CD8-positive, alpha-beta memory T cell (primary cell): ENCODE measurements at places on chromosomes 5 and 9.

DNA sequence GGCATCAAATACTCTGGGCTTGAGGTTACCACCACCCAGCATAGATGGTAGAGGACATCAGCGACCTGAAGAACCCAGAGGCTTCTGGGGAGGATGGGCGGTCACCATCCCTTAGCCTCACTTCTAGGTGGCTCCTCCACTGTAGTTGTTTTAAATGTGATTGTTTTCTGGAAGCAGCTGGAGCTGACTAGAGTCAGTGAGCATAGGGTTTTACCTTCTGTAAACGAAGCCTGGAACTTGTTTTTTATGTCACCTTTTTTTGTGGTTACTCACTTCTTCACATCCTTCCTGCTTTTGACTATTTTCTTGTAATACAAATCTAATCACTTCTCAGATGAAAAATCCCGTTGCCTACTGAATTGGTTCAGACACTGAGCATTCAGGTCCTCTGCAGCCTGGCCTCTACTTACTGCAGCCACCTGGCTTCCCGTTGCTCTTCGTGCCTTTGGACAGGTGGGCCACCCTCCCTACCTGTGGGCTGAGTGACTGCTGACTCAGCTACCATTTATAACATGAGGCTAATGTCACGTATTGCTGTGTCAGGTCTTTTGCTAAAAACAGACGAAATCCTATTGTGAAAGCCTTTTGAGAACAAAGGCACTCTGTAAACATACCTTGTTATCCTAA, 167.8 kb downstream of the MAN2A1 start:
- DNase-seq, result peak; percentile 4

DNA sequence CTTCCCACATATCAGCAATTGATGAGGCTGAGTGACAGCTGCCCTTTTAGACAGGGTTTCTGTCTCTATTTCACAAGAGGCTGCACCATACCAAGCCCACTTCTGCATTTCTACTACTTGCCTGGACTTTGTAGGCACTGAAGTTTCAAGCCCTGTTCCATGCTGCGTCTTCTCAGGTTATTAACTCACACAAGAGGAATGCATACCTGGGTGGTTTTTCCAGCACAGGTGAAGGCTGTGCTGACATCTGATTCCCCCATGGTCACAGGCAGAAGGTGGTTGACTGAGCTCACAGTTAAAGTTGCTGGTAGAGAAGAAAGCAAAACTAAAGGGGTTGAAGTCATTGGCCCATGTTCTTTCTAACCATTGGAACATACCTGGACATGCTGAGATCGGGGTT, 86.6 kb downstream of the MAMDC2 start:
- no peak for DNase-seq

DNA sequence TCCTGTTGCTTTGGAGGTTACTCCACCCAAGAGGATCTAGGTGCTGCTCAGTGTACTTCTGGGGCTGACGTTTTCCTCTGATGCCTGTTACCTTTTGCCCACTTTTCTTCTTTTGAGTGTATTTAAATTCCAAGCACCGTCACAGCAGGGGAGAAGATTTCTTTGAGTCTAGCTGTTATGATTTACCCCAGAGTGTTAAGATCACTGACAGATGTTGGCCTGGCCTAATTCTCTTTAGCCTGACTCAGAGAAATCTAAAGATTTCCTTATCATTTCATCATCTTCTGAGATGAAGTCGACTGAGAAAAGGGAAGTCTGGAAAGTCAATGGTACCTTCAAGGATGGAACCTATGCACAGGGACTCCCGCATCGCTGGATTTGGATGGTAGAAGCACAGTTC, 191.5 kb downstream of the FBXL7 start:
- no peak for DNase-seq

- no peak for DNase-seq
Observed at GRCh38 chr9:120360046-120360445, 219.9 kb downstream of the CDK5RAP2 start.

DNA sequence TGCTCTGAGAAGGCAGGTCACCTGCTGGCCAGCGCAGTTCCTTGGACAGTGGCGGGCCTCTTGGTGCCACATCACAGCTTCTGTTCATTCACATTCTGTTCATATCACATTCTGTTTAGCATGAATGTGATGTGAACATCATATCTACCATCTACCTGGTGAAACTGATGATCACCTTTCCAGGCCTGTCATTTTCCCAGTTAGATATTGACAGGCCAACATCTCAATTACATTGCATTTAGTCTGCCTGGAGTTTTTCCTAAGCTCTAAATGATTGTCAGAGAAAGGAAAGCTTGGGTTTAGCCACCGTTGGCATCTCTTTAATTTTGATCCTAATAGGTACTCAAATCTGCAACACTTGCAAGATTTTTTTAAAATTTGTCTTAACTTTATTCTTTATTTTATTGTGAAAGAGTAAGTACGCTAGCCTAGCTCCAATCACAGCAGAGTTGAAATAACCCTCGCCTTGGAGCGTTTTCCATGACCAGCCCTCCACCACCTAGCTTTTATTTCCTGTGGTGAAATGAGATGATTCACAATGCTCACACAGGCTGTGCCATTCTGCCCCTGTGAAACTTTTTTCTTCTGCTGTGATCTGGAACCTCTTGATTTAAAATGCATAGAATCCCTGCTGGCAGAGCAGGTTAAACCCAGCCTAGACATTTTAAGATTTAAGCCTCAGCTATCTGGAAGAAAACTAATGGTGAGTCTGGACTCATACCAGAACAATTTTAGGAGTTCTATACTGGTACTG, 225.0 kb downstream of the ESM1 start:
- no peak for DNase-seq

DNA sequence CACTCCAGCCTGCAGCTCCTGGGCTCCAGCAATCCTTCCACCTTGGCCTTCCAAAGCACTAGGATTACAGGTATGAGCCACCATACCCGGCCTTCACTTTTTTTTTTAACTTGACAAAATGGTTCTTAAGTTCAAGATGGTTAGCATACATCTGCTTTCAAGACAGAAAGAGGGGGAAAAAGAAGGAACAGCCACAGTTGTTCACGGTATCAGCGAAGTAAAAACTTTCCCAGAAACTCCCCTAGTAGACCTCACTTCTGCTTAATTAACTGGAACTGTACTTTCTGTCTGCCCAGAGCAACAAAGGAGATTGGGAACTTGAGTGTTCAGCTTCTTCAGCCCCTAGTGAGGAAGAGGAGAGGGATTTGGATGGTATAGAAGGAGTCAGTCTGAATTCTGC, 116.7 kb downstream of the UGCG start:
- no peak for DNase-seq

- DNase-seq, result no peak
Observed at GRCh38 chr9:16794103-16794502, 76.4 kb downstream of the BNC2 start.

DNA sequence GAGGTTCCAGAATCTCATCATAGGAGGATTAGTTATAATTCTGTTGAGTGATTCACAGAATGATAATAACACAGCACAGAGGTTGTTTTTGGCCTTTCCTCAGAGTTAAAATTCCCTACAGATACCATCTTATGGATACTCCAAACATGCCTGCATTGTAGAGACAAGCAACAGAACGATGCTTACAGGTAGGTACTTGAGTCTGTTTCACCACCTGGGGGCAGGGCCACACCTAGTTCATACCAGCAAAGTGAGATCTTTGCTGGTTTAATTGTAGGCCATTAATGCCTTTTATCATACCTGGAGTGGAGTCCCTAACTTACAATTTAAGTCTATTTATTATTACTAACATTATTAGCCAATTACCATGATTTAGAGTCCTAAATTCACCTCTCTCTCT, 416.5 kb upstream of the TLE4 start:
- DNase-seq, result no peak

DNA sequence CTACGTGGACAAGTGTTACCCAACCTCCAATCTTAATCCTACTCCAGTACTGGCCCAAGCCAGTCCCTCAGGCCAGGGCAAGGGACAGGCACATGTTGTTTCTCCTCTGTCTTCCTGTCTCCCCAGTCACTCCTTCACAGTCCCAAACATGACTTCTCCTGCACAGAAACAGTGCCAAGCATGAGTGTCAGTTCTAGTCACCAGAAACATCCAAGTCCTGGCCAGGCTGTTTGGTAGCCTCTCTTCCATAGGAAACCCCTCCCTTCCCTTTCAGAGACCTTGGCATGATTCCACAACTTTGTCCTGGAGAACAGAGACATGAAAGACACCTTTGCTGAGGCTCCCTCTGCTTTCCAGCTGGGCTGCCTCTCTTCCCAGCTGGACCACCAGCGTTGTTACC, 56.2 kb upstream of the SLC2A8 start:
- DNase-seq, result no peak

DNA sequence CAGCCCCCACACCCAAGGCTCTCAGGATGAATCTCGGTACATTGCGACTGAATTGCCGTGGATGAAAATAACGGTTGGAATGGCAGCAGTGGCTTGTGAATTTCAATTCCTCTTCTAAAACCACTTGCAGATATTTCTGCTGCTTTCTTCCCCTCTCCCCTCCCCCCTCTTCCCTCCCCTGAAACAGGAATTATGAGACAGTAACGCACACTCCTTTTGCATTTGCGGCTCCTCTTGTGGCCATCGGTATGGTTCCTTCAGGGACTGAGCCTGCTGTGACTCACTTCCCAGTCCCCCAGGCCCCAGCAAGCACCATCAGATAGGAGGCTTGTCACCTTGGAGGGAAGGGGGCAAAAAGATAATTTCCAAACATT, 9.7 kb downstream of the DCANP1 start:
- DNase-seq, result no peak

DNA sequence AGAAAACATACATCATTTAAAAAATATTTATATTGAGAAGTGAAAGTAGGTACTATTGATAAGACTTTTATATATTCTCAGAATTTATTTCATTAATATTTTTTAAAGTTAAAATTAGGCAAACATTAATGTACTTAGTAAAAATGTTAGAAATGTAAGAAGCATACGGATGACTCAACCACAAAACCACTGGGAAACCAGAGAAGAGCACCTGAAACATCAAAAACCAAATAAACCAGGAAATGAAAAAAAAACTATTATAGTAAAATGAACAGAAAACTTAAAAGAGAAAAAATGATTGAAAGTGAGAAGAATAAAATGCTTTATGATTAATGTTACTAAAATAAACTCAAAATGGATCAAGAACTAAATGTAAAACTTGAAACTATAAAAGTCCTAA, 233.2 kb upstream of the DAB2 start:
- DNase-seq, result no peak

DNA sequence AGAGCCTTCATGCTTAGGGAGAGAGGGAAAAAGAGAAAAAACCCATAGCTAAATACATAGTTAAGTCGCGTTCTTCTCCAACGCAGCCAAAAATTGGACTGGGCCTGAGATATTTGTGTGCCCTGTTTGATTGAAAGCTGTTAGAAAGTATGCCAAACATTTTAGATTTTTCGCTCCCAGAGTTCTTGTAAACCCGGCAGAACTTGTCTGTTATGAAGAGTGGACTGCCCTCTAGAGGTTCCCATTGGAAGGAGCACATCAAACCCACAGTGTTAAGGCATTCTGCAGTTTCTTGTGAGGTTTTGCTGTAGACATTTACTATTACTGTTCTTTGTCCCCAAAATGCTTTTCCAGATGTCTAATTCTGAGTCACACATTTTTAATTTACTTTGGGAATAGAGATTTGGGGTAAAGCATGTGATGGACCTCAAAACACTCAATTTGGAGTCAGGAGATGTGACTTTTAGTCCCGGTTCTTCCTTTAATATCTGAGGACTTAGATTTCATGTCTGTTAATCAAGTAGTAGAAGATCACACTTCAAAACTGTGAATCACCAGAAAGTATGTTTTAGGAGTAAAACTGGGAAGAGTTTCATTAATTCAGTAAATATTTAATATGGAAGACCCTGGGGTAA, 96.6 kb downstream of the PCSK1 start:
- DNase-seq, result peak; percentile 37

DNA sequence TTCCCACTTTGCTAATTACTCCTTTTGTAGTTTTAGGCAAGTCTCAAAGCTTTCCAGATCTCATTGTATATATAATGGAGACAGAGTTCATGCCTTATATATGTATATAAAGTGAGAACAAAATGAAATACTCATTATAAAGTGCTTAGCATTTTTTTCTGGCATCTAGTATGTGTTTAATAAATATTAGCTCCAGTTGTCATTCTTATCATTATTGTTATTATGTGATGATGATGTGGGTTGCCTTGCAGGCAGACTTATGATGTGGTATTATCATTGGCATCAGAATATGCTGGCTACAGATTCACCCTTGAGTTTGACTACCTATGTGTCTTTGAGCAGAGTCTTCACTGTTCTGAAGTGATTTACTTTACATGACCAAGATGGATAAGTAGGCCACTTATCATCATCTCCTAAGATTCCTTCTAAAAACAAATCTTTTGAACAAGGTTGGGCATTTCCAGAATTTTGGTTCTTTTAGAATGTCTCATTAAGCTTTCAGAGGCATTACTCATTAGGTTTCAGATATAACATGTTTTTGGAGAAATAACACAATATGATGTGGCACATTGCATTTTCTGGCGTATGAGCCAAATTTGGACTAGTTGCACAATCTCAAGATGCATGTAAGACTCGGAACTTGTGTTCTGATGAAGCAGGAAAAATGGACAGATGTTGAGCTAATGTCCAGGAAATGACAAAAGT, 145.6 kb upstream of the TNC start:
- no peak for DNase-seq

DNA sequence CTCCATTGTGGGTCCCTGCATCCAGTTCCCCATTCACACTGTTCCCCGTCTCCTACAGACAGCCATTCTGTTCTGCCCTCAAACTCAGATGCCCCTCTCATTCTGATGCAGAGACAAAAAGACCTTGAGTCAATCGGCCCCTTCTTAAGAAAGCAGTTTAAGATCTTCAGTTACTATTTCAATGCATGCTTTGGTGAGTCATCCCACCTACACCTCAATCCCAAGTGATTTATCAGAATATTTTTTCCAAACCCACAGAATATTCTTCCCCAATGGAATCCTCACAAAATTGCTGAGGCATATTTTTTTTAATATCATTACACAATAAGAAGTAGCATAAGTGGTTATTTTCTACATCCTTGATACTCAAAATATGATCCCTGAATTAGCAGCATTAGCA, 92.4 kb upstream of the SLC1A1 start:
- DNase-seq, result no peak

DNA sequence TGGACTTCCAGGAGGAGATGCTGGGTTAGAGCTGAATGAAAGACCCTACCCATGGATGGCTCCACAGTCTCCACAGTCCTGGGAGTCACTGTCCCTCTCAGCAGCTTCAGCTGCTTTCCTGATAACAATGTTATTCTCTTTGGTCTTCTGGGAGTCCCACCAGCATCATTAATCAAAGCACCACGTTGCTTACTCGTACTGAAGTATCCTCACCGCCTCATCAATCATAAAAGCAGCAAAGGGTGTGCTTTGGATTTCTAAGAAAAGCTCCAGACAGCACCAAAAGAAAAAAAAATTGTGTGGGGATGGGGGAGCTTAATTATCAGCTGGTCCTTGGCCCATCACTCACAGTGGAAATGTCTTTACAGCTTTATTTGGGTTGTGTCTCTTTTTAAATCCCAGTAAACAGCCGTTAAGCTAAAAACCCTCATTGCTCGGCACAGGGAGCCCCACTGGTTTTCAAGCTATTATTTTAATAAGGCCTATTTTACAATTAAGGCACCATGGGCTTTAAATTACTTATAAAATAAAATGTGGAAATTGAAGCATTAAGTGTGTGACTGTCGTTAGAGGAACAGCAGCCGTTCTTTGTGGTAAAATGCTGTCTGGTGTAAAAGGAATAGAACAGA, 538.0 kb downstream of the EBF1 start:
- no peak for DNase-seq
